ENCODE measurements at places on chromosomes 16 and 17. TPM values are rescaled to one million over a fixed set of nuclear protein-coding genes. Genes with fewer than 3 reads are reported as not detected.

DNA sequence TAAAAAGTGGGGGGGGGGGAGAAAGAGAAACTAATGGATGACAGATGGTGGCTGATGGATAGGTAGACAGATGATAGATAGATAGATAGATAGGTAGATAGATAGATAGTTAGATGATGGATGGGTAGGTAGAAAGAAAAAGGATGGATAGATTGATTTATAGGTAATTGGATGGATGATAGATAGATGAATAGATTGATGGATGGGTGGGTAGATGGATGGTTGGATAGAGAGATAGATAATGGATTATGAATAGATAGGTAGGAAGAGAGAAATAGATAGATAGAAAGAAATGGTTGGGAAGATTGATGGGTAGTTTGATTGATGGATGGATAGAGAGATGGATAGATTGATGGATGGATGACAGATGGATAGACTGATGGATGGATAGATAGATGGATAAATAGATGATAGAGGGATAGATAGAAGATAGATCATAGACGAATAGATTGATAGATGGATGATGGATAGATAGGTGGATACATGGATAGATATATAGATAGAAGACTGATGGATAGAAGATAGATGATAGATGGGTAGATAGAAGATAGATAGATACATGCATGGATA lies 337.1 kb downstream of the C16orf95 start:
- no peak for DNase-seq

DNA sequence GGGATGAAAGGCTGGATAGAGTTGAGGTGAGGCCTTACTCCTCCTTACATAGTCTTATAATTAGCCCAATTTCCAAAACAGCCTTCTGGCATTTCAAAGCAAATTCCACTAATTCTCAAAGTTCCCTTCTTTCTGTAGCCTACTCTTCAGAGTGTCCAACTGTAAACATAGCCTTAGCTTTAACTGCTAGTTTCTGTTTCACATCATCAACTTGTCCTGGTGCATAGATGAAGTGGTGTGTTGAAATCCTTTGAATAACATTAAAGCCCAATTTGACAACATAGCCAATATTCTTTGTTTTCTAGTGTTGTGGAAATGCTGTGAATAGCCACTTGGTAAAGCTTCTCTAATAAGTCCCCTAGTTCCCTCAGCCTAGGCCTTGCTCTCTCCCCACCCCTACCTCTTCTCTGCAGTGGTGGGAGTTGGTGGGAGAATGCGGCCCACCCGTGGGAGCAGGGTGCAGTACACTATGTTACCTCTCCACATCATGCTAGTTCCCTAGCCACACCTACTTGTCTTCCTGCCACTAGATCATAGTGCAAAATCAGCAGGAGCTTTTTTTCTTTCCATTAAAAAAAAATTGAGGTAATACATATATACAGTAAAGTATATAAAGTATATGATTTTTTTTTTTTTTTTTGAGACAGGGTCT lies 127.0 kb upstream of the HAS3 start:
- no peak for DNase-seq

DNA sequence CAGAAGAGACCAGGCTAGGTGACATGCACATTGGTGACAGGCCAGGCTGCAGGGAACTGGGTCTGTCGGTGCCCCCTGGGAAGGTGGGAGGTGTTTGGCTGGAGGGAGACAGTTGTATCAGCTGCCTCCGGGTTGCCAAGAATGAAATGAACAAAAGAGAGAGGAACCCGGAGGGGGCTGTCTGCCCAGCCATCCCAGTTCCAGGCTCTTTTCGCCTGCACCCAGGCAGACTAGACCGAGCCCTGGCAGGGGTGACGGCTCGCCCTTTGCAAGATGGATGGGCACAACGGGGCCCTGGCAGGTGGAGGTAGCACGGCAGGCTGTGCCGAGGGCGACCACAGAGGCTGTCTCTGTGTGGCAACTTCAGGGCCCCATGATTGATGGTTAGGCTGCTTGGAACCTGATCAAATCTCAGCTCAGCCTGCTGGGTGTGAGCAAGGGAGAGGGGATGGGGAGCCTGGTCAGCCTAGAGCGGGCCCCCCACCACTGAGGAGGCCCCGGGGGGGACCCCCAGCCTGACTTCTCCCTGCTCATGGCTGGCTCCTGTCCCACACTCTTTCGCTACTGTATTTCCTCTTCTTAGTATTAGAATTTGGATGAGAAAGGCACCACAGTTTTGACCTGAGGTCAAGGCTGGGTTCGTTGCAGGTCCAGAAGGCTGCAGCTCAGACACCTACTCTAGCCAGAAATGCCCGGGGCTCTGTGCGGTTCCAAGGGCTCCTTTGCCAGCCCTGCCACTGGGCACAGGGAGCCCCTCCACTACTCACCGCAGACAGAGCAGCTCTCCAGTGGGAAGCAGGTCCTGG lies 118.9 kb upstream of the CHMP6 start:
- DNase-seq = no peak

GRCh38 chr17:38892620-38893019 lies 22.8 kb downstream of the LASP1 start:
- DNase-seq = no peak

Gene EIF4A3
- total RNA-seq = 123 TPM

GRCh38 chr16:57589374-57589773 lies 39.1 kb upstream of the ADGRG1 start:
- no peak for DNase-seq

Gene OR1A1
- total RNA-seq = not detected

GRCh38 chr16:2154533-2155090 lies 970 bp upstream of the TRAF7 start:
- DNase-seq = no peak

- no peak for DNase-seq
Measured at GRCh38 chr16:88713568-88714419, 7.5 kb downstream of the CTU2 start.

GRCh38 chr16:4465977-4466779 lies 8.2 kb downstream of the NMRAL1 start:
- DNase-seq = peak; percentile 49

DNA sequence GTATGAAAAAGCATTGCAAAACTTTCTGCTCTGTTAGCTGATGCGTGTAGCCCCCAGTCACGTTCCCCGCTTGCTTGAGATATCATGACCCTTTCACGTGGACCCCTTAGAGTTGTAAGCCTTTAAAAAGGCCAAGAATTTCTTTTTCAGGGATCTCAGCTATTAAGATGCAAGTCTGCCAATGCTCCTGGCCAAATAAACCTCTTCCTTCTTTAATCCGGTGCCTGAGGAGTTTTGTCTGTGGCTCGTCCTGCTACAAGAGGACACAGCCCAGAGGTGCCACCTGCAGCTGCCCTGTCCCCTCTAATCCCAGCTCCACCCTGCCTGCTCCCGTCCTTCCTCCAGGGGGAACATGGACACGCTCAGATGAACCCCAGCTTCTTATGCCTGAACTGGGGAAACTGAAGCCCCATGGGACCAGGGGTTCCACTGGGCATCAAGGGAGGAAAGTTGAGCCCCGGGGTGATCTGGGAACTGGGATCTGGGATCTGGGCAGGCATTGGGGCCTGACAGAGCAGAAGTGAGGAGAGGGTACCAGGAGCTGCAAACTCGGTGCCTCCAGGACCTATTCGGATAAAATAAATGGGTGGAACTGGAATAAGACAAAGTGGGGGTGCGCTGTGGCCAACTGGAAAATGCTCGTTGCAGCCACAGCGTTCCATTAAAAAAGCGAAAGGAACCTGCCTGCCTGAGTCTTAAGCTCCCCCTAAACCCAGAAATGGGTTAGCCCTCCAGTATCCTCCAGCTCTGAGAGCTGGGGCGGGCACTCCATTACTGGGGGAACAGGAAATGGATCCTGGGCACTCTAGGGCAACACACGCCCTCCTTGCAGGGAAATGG lies 19.7 kb downstream of the QPRT start:
- DNase-seq = no peak

DNA sequence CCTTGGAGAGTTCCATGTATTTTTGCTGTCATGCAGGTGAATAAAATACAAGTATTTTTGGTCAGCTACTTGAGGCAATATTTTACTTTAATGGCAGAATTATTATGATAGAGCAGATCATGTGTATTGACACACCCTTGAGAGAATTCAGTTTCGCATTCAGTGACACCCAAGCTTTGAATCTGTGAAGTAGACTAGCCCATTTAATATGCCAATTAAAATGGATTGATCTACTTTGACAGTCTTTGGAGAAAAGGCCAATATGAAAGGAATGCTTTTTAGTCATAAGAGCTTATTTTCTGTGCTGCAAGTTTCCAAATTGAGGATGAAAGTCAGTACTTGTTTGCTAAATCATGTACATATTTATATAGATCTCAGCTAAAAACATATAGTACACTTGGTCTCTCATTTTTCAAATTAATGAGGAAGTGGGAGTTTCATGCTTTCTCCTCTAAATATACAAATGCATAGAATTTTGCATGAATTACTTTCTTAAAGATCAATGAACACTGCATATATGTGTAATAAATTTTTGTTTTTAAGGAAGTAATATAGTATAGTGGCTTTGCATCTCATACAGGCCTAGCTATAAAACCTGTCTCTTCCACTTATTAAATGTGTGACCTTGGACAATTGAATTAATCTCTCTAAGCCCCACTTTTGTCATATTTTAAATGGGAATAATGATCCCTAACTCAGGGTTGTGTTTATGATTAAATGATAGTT lies 161.5 kb downstream of the PHKB start:
- DNase-seq = no peak

DNA sequence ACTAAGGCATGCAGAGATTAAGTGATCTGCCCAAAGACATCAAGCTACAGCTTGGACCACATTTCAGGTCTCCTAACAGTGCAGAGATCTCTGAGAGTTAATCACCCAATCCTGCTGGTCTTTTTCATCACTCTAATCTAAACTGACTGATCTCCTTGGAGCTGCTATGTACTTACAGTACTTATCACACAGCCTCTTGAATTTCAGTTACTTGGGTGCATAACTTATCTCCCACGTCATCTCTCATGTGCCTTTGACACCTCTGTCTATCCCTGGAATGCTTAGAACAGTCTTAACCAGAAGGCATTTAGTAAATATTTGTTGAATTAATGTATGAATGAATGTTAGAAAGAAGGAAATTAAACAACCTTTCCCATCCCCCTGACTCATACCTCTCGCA lies 139.0 kb downstream of the SNX11 start:
- no peak for DNase-seq

DNA sequence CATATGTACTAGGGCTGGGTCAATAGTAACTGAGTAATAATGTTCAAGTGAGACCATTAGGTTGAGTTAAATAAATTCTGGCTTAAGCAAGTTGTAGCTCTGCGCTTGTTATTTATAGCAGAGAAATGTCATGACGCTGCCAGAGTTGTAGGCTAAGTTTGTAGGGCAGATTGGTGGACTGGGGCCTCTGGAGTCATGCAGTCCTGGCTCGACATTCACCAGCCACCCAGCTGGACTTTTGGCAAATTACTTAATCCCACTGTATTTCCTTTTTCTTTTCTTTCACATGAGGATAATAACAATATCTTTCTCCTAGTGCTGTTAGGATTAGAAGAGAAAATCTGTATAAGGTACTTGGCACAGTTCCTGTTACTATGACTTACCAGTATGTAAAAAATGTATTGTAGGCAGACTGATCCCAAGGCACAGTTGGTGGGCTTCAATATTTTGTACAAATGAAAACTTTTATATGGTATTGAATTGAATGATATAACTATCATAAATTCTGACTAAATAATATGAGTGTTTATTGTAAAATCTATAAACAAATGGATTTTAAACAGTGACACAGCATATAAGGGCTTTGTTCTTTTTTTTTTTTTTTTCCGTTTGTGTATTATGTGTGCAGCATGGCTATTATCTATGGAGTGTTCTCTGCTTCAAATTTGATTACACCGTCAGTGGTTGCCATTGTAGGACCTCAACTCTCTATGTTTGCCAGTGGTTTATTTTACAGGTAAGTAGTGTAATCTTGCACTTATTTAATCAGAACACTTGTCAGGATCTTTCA lies 2.6 kb downstream of the MFSD11 start:
- DNase-seq = no peak

DNA sequence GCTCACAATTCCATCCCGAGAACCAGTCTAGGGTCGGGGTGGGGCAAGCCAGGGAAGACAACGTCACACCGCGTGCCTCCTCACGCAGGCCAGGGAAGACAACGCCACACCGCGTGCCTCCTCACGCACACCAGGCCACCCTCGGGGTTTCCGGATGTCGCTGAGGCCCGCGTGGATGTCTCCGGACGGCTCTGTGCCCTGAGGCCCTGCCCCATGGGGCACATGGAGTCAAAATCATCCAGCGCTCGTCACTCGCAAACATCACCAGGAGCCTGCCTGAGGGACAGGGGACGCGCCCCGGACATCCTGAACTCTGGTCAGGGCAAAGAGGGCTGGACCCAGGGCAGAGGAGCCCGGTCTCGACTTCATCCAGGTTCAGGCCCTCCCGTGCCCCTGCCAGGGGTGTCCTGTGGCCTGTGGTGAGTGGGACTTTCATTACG lies 3.7 kb downstream of the TMEM204 start:
- peak; percentile 34 for DNase-seq

GRCh38 chr17:83119987-83120864 lies 40.8 kb downstream of the METRNL start:
- peak; percentile 43 for DNase-seq

- no peak for DNase-seq
Measured at GRCh38 chr16:87703835-87704375, 61.9 kb downstream of the KLHDC4 start.

DNA sequence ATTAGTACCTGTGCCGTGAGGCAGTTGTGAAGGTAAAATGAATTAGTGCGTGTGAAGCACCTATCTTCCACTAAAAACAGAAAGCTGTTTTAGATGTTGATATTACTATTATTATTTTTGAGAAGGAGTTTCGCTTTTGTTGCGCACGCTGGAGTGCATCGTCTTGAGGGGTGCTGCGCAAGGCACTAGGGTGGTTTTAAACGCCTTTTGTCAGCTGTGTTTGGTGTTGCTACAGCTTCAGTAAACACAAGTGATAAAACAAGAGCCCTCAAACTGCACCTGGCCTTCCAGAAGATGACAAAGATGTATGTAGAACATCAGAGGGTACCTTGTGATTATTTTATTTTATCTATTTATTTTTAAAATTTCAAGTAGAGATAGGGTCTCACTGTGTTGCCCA lies 38.2 kb downstream of the PLCG2 start:
- no peak for DNase-seq

DNA sequence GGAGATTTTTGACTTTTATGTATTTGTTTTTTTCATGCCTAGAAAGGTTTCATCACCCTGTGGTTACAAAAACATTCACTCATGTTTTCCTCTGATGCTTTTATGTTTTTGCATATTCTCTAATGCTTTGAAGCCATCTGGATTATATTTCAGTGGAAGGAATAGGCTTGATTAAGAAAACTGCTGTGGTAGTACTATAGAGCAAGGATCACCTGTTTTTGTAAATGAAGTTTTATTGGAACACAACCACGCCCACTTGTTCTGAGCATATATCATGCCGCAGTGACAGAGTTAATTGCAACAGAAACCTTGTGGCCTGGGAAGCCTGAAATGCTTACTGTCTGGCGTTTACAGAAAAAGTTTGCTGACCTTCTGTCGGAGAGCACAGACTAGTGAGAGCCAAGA lies 11.5 kb downstream of the COX10 start:
- DNase-seq = no peak

Gene RND2
- total RNA-seq = 0.30 TPM

DNA sequence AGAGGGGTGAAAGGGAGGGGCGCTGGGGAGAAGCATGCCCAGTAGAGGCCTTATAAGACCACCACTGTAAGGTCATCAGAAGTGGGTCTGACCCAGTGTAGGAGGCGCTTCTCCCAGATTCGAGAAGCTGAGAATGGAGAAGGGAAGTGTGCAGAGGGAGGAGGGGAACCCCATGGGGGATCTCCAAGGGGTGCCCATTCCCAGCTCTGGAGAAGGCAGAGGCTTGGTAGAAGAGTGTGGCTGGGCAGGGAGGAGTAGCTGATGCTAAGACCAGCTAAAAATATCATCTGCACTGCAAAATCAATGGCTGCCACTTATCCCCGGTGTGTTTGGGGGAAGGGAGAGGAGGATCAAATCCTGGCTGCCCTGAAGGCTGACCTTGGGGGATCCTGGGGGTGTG lies 7.2 kb downstream of the NGFR start:
- DNase-seq = no peak

Gene NPIPA1
- 83.5 TPM for total RNA-seq

Measured in CD8-positive, alpha-beta T cell (primary cell).